ENCODE measurements at places on chromosomes 4 and X.

GRCh38 chrX:107836958-107837357 lies 11.3 kb downstream of the MID2 start:
- no peak for DNase-seq

- DNase-seq, result no peak
These were observed 98.3 kb upstream of the CXXC4 start for GRCh38 chr4:104593019-104593418.

DNA sequence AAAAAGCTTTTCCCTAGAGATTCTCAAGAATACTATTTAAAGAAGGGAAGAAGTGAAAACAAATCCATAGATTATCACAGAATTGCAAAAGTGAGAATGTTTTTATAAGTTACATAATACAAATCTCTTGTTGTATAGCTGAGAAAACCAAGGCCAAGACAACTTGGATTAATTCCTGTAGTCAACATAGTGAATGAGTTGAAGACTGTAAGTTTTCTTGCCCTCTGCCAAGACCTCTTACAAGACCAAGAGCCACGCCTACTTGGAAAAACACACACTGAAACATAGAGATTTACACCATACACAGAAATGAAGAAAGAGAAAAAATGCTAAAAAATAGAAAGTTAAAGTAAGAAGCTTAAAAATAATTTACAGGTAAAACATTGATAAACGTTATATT lies 2024.0 kb downstream of the PCDH7 start:
- no peak for DNase-seq

DNA sequence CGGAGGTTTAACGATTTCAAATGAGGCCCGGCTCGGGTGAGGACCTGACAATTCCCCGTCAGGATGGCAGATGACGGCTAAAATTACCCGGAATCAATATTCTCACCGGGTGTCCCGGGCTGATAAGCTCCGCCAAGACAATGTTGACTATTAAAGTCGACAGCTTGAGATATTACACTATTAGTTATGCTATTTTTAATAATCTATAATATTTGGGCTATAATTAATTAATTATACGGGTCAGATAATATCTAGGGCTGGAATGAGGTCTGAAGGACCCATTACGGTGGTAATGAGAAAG lies 9.4 kb upstream of the NKX1-1 start:
- DNase-seq, result no peak

GRCh38 chr4:79688691-79689090 lies 280.7 kb upstream of the GK2 start:
- DNase-seq, result no peak

- no peak for DNase-seq
These were observed 291.0 kb upstream of the STS start for GRCh38 chrX:6856471-6856870.

DNA sequence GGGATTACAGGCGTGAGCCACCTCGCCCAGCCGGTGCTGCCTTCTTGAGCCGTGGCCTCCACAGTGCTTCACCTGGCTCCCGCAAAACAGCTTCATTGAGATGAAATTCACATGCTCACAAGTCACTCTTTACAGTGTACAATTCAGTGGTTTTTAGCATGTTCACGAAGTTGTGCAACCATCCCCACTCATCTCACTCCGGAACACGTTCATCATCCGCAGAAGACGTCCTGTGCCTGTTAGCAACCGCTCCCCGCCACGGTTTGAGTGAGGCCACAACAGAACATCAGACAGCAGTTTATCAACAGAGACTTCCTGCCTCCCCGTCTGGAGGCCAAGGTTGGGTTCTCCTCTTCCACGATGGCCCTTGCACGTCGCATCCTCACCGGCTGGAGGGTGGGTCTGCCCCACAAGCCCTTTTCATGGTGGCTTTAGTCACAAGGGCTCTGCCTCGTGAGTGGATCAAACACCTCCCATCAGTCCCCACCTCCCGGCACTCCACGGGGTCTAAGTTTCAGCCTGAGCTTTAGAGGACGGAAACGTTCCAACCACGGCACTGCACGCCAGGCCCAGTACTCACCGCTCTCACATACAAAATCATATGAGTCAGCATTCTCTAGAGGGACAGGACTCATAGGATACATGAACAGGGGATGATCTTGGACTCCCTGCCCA lies 29.6 kb upstream of the SPON2 start:
- no peak for DNase-seq

DNA sequence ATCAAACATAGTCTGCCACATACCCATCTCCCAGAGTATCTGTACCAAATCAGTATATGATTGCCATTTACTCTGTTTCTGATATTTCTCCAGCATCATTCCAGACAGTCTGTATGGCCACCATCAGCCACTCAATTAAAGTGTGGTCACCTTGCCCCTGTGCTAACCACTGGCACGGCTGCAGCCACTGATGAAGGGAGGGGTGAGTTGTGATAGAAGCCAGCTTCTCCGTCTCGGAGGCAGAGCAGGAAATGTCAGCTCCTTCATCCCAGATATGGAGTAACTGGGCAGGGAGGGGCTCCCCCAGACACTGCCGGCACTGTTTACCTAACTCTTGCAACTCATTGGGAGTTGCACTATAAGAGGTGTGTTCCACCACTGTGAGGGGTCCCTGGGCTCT lies 30.3 kb downstream of the CXCL13 start:
- no peak for DNase-seq

- DNase-seq, result no peak
These were observed 21.2 kb downstream of the USP53 start for GRCh38 chr4:119233750-119234149.

GRCh38 chrX:8647176-8647575 lies 84.8 kb downstream of the ANOS1 start:
- DNase-seq, result no peak

GRCh38 chr4:40165916-40166315 lies 30.9 kb upstream of the RHOH start:
- DNase-seq, result no peak

GRCh38 chrX:150212672-150213480 lies 150.2 kb upstream of the MAMLD1 start:
- no peak for DNase-seq

GRCh38 chr4:110628663-110629213 lies 5.9 kb upstream of the PITX2 start:
- DNase-seq, result no peak

GRCh38 chr4:151687021-151687640 lies 73.7 kb downstream of the GATB start:
- DNase-seq, result no peak

DNA sequence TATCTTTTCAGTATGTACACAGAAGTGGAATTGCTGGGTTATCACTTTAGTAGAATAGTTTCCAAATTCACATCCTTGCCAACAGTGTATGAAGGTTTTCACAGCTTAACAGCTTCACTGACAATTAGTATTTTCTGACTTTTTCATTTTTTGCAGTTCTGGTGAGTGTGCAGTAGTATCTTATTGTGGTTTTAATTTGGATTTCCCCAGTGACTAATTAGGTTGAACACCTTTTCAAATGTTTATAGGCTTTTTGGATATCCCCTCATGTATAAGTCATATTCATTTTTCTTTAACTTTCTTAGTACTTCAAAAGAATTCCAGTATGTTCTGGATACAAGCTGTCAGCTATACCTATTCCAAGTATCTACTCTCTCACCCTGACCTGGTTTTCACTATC lies 37.1 kb downstream of the BRCC3 start:
- no peak for DNase-seq

GRCh38 chr4:188971125-188971524 lies 831.9 kb downstream of the TRIML1 start:
- DNase-seq, result peak; percentile 0

GRCh38 chr4:73375328-73375741 lies 28.8 kb upstream of the ALB start:
- DNase-seq, result no peak

GRCh38 chr4:3429651-3430050 lies 12.1 kb upstream of the HGFAC start:
- no peak for DNase-seq

DNA sequence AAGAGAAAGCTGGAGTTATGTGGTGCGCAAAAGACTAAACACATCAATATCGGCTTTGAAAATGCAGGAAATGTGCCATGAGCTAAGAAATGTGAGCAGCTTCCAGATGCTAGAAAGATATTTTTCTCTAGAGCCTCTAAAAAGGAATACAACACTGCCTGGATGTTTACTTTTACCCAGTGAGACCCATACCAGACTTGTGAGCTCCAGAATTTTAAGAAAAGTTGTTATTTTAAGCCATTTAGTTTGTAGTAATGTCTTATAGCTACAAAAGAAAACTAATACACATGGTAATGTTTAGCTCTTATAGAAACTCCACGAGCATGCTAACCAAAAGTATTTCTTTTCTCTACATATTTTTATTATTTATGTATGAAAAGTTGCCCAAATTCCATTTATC lies 1389.4 kb downstream of the C4orf33 start:
- no peak for DNase-seq

- DNase-seq, result no peak
These were observed 48.1 kb downstream of the WWC2 start for GRCh38 chr4:183147196-183147595.

DNA sequence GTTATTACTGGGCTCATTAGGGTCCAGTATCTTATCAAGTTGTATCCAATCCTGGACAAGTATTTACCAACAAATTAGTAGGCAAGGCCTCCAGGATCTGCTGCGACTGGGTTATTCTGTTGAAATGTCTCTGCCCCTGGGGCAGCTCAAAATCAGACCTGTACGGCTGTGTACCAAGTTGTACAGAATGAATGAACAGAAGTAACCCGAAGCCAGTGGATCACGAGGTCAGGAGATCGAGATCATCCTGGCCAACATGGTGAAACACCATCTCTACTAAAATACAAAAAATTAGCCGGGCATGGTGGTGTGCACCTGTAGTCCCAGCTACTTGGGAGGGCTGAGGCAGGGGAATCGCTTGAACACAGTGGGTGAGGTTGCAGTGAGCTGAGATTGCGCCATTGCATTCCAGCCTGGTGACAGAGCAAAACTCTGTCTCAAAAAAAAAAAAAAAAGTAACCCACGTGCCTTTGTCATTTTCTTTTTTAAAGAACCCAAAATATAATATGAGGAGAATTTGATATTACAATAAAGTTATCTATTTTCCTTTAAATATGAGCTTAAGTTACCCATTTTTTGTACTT lies 127.3 kb downstream of the CBR4 start:
- no peak for DNase-seq

GRCh38 chr4:77922158-77923094 lies 59.8 kb downstream of the MRPL1 start:
- DNase-seq, result no peak

DNA sequence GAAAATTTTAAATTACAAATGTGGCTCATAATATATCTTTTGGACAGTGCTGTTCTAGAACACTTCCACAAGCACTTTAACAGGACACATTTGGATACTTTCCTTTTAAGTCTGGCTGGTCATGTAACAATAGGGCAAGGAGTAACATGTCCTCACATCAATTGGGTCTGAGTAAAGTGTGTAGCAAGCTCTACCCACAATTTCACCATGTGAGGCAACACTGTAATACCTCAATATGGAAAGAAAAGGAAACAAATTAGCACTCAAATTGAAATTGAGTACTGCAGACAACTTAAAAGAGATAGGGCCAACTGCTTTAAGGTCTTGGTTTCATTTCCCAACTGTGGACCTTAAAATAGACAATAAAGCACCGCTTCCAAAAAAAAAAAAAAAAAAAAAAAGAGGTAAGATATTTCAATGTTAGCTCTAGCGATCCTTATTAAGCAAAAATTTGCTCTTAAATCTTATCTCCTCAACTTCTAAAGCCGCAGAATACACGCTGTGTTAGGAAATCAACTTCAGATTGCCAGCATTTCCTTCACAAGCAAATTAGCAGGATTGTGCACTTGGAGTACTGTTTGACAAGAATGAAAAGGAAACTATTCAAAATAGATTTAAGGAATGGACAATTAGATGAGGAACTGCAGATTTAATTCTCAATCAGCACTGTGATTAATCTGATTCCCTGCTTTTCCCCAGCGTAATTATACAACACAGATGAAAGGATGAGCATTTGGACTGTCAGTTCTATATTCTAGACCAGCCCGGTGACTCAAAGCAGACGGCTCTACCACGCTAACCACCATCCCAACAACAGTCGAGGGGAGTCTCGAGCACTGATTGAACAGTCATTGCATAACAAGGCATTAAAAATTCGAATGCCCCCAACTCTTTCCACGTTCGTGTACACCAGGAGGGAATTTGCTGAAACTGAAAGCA lies 1.6 kb downstream of the CASK start:
- peak; percentile 19 for DNase-seq

DNA sequence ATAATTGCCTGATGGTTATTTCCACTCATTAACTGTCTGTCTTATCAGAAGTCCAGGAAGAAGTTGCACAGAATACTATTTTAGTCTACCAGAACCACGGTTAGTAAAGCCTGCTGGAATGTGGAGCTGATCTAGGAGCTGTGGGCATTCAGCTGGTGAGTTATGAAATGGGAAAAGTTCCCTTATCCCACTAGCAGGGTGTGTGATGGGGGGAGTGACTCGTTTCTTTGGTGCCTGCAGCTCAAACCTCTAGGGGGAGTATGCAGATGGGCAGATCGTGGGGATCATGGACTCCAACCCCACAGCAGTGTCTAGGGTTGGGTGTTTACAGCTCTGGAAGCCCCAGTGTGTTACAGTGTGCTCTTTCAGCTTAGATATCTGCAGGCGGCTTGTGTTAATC lies 305.7 kb upstream of the BOD1L1 start:
- no peak for DNase-seq

DNA sequence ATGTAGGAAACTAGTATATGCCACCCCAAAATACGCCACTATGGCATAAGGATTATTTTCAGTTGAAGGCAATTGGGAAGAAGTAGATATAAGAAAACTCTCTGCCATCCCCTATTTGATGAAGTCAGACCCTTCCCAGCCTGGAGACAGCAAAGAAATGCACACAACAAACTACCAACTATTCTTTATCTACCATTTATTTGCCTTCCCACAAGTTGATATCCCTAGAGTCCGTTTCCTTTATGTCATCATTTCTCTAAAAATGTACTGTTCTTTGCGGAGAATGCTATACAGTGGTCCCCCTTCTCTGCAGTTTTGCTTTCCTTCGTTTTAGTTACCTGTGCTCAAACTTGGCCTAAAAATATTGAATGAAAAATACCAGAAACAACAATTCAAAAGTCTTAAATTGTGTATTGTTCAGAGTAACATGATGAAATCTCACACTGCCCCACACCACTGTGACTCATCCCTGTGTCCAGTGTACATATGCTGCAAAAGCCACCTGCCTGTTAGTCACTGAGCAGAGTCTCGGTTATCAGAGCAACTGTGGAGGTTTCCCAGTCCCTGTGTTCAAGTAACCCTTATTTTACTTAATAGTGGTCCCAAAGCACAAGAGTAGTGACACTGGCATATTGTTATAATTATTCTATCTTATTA lies 152.3 kb downstream of the WDFY3 start:
- no peak for DNase-seq
